Hepatocyte (in vitro differentiated cells): ENCODE measurements at places on chromosomes 11 and 22.

GRCh38 chr11:131299598-131300438 is 70.6 kb upstream of the NTM start:
- no peak for DNase-seq

- DNase-seq = no peak
These were observed 6.2 kb upstream of the HBD start for GRCh38 chr11:5240458-5240857.

DNA sequence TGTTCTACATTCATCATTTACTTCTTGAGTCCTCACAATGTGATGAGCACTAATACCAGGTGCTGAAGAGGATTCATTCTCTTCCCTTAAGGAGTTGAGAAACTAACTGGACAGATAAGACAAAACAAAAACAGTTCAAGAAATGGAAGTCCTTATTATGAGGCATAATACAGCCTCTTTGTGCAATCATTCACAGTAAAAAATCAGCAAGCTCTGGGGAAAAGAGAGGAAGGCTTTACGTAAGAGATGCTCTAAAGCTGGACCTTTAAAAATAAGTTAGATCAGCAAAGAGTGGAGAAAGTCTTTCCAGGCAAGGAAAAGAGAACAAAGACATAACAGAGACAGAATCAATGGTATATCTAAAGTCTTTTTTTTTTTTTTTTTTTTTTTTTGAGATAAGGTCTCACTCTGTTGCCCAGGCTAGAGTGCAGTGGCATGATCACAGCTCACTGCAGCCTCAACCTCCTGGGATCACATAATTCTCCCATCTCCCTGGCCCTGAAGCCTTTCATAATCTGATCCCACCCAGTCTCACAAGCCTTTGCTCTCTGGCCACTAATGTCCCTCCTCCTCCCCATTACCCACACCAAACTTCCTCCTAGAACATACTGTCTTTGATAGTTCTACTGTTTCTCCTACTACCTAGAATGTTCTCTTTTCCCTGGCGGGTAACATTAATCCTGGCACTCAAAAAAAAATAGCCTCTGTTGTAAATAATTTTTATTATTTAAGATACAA is 40.9 kb downstream of the MRTFA start:
- no peak for DNase-seq

DNA sequence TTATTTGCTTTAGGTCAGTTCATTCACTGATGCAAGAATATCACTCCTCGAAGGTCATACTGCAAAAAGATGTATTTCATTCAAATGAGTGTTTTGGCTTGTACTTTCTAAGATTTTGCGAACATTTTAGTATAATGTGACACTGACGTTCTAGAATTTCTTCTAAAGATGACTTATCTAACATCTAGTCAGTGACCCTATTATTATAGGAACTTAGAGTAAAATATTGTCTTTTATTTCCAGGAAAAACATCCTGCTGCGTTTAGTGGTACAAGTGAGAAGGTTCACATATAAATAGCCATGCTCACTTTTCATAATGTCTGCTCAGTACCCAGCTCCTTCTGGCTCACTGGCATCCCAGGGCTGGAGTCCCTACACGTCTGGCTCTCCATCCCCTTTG is at the start of gene OR52M1:
Gene OR52M1 (plus strand): TSS at position 301 of the 400 bp plus-strand sequence. CDS start 0 bp downstream, at position 301.
- DNase-seq = no peak

- peak; percentile 68 for DNase-seq
These were observed 1.4 kb downstream of the MDK start for GRCh38 chr11:46382646-46383403.

GRCh38 chr22:36196254-36197064 is 5.2 kb downstream of the APOL4 start:
- DNase-seq = no peak

DNA sequence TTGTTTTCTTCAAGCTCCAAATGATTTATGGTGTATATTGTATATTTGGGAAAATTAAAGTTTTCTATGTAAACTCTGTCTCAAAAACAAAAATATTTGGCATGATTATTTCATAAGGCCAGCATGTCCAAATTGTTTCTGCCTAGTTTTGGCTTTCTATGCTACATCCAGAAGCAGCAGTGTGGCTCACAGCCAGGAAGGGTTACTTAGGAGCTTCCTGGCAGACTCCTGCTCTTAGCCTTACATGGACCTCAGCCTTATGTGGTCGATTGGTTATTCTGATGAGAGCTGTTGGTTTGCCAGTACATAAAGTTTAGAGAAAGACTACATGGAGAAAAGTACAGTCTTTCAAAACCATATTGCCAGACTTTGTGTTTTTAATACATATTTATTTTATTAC is 297.7 kb upstream of the FAT3 start:
- DNase-seq = no peak

- no peak for DNase-seq
These were observed 105.4 kb downstream of the CACNA1I start for GRCh38 chr22:39675947-39676346.

- DNase-seq = no peak
These were observed 19.8 kb upstream of the GNB1L start for GRCh38 chr22:19874307-19875060.

DNA sequence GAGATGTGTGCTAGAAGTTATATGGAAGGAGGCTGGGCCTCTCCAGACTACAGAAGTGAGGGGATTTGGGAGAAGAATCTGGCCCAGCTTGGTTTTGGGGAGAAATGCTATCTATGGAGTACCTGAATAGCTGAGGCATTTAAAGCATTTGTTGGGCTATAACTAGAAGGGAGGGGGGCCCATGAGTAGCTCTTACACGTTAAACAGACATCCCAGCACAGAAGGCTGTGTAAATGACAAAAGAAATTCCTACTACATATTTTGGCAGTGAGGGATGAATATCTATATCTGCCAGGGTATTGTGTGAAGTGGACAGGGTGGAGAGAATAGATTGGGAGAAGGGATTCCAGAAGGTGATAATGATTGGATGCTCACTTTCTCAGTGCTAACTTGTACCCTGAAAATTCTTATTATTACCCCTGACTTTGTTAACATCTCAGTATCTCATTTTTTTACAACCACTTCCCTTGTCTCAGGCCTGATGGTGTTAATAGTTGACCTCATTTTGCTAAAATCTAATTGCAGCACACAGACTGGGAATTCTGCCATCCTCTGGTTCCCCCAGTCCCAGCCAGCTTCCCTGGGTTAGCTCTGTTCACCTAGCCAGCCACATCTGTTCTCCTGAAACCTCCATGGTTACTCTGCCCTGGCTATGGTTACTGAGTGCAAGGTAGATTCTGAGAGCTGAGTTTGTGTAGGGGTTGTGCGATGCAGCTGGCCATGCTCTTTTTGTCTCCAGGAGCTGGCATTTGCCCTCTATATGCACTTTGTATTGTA is 28.8 kb upstream of the RRM1 start:
- no peak for DNase-seq

GRCh38 chr11:108592591-108593213 is 866 bp downstream of the EXPH5 start:
- DNase-seq = peak; percentile 55

DNA sequence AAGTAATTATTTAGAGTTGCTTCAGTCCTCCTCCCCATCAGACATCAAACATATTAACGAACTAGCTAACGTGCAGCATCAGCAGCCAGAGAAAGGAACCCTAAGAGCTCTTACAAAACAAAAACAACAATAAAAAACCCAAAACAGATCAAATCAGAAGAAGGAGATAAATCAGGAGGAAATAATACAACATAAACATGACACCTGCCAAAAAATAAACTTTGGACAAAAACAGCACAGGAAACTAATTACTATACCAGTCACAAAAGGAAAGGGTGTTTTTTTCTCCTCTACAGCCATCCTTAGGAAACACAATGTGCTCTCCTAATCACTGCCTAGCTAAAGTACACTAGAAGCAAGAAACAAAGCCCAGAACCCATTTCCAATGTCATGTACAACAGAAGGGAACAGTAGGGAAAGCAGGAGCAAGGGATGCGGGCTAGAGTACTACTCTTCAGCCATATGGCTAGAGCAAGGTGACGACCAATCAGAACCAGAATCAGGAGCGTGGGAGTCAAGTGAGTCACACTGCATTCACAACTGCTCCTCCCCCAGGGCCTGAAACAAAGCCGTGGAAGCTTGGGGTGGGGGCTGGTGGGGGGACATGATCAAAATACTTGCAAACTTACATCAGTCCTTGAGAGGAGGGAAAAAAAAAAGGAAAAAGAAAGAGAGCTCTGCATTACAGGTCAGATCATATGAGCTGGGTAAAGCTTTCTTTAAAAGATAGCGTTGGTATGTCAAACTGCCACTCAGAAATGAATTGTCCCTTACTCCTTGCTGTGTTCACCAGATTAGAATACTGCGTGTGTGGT is 60.4 kb downstream of the LARGE2 start:
- DNase-seq = peak; percentile 69

DNA sequence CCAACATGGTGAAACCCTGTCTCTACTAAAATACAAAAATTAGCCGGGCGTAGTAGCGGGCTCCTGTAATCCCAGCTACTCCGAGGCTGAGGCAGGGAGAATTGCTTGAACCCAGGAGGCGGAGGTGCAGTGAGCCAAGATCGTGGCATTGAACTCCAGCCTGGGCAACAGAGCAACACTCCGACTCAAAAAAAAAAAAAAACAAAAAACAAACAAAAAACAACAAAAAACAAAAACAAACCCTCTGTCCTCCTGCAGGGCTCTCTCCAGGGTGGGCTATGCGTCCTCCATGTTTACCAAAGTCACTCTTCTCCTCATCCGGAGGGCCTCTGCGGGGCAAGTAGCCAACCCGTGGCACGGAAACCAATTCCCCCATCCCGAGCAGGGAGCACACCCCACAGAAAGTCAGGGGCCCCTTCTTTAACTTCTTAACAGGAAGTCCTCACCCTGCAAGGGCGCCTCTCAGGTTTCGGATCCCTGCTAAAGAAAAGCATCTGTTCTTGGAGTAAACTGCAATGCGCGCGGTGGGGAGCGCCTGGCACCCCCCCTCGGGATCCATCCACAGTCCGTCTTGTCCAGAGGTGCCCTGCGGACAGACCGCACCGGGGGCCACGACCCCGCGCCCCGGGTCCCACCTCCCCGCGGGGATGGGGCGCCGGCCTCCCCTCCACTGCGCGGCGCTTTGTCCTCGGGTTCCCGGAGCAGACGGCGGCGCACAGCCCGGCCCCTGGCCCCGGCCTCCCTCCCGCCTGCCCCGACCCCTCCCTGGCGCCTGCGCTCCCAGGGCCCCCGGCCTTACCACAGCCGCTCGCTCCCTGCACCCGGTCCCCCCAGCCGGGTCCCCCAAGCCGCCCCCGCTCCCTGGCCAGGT is 712 bp downstream of the CERK start:
- DNase-seq = peak; percentile 73

DNA sequence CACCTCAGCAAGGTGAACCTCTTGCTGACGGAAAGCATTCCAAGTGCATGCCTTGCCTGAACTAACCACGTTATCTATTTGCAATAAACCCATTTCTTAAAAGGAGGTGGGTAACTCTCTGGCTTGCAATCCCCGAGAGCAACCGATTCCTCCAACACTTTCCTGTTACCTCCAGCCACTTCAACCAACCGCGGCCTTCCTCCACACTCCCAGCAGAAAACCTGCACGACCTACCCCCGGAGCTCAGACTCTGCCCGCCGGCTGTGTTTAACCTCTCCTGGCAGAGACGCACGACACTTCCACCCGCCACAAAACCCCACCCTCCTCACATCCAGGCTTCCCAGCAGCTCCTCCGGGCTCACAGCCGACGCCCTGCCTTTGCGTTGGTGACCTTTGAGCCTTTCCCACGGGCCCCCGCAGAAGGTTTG is 708 bp downstream of the SCO2 start:
- DNase-seq = no peak

DNA sequence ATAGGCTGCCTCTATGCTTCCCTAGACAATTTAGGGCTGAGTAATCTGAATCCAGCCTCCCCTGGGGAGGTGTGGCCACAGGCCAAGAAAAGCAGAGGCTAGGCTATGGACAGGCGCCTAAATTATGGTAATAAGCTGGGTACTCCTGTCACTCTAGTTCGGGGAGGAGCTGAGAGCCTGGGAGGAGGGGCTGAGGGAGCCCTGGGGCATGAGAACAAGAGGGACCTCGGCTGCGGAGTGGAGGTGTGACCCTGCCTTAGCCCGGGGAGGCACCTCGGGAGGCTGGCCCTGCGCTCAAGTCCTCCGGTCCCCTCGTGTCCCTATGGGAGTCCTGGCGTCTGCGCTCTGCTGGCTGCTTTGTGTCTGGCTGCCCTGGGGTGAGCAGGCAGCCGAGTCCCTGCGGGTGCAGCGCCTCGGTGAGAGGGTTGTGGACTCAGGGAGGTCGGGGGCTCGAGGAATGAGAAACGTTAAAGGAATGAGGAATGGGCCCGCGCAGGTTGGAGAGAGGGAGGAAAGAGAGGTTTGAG is at the start of gene OTOG:
Gene OTOG (plus strand): TSS at position 209 of the 527 bp plus-strand sequence. CDS start 114 bp downstream, at position 323.
- DNase-seq = no peak

GRCh38 chr11:25566298-25567200 is 765.4 kb upstream of the ANO3 start:
- DNase-seq = no peak

DNA sequence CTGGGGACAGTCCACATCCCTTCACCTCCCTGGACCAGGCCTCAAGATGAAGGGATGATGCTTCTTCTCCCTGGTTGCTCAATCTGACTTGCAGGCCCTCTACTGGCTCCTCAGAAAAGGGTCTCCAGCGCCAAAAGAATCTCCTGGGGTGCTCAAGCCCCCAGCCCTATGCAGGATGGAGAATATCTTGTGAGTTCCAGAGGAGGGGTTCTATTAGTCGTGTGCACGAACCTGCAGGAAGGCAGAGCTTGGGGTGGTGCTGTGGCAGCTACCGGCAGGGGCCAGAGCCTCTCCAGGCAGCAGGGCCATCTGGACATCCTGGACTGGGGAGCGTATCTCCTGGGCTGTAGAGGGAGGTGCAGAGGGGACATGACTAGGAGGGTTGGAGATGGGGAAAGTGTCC is 1339.5 kb downstream of the BRD1 start:
- DNase-seq = peak; percentile 10

- no peak for DNase-seq
These were observed 379.6 kb upstream of the NARS2 start for GRCh38 chr11:78954261-78954660.

DNA sequence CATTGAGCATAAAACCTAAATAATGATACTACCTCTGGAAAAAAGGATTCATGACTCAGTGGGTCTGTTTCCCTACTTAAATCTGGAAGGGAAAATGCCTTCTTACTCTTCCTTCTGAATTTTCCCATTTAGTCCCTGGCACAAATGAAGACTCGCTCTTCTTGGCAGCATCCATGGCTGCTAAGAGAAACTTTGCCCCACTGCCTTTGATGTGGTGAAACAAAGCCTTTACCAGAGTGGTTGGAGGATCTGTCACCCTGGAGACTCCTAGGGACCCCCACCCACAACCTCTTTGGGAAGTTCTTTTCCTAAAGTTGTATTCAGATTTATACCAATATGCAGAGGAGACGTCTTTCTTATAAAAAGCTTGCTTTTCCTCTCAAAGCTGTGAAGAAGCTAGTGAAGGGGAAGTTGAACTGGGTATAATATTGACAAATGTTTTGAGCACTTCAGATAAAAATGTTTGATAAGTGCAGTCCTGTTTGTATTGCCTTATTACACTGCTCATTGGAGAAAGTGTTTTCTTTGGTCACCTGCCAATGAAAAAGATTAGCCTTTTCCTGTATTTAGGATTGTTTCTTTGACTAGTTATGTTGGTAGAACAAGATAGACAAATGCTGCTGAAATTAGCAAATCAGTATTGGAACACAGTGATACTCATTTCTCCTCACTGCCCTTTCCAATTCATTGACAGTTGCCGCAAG is 77.3 kb downstream of the ARFGAP2 start:
- no peak for DNase-seq
